LoVo (cell line): ENCODE measurements at places on chromosomes 3 and 15.
A peak's percentile ranks its signal among the peaks of the same experiment; 100 is the strongest.

GRCh38 chr15:69576035-69576526, 123.5 kb downstream of the RPLP1 start:
- DNase-seq, result peak; percentile 39

DNA sequence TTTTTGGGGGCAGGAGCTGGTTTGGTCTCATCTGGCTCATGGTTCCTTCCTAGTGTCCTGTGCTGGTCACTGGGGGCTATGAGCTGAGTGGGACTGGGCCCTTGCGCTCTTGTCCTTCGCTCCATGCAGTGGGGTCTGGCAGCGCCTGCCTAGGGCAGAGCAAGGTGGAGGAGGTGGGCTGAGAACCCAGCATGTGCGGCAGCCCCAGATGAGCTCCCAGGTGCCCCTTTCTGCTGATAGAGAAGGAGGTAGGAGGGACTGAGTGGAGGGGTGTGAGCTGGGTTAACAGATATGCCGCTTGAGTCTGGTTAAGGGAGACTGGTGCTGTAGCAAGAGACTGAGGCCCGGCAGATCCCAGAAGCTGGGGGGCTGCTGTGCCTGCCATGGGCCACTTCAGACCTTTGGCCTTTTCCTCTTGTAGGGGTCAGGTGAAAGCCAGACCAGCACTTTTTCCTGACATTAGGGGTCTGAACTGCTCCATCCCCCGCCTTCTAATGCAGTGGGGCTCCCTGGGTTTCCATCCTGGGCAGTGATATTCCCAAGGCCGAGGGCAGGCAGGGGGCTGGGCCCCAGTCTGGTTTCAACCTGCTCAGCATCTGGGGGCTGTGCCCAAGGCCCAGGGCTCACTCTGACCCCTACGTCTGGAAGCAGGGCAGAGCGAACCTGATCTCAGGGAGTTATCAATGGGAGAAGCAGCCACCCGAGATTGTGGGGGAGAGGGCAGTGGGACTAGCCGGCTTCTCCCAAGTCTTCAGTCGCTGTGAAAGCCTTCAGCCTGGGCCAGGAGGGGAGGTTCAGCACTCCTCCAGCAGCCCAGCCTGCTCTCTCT, 62.9 kb upstream of the PRR23C start:
- no peak for DNase-seq

- no peak for DNase-seq
Measured at GRCh38 chr15:98840053-98840452, 167.5 kb downstream of the PGPEP1L start.

GRCh38 chr3:53646723-53647122, 152.3 kb downstream of the CACNA1D start:
- DNase-seq, result no peak

DNA sequence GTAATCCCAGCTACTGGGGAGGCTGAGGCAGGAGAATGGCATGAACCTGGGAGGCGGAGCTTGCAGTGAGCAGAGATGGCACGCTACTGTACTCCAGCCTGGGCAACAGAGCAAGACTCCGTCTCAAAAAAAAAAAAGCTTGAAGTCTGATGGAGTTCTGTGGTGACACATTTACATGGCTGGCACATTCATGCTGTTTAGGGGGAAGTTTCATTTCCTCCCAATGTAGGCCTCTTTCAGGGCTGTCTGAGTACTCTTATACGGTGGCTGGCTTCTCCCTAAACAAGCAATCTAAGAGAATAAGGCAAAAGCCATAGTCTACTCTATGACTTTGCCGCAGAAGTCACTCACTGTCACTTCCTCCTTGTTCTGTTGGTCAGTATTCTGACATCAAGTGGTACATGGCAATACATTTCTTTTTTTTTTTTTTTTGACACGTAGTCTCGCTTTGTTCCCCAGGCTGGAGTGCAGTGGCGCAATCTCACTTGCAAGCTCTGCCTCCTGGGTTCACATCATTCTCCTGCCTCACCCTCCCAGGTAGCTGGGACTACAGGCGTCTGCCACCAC, 41.2 kb downstream of the OIP5 start:
- DNase-seq, result no peak

DNA sequence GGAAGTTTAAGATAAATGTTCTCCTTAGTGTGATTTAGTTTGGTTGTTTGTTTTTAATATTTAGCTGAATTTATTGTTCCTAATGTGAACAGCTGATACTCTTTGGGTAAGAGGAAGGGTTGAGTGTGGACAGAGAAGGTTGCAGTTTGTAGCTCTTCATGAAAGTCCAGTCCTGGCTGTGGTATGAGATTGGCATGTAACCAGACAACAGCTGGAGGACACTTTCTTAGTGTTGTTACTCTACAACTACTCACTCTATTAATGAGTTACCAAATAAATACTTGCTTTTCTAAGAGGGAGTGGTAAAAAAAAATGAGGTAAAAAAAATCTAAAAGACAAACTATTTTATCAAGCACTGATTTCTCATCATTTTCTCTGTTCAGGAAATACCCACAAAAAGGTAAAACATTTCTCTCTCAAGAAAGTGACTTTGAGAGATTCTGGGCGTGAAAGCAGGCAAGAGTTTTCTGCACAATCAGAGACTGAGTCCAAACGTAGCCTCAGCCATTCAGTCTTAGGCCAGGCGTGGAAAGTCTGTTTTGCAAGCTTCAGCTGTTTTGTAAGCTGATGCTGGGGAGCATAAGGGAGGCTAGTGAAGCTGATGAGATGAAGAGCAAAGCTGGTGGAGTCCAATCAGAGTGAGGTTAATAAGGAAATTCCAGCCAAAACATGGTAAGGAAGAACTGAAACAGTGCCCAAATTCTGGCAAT, 138.5 kb upstream of the ARPP21 start:
- no peak for DNase-seq

DNA sequence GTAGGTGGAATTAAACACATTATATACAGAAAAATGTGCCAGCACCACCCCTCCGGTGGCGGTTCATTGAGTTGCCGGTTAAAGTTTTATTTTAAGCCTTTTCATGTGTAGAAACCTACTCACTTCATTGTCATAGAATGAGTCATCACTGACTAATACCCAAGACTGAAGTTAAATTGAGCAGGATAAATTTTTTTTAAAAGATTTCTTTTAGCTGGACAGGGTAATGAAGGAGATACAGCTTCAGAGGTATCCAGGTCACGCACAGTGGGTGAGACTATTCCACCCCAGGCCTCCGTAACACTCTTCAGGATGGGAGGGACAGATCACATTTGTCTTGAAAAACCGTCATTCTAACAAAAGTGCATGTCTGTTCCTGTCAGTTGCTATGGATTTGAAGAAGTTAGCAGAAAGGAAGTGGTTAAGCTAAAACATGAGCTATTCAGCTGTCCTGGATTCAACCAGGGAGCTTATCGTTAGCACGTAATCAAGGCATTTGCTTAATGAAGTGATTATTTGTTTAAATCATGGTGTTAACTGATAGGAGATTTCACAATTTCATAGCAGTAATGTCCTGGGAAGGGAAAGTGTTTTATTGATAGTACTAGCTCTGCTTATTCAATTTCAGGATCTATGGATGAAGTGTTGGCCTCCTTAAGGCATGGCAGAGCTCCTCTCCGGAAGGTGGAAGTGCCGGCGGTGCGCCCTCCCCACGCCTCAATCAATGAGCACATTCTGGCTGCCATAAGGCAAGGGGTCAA, 23.4 kb downstream of the WHAMM start:
- peak; percentile 63 for DNase-seq

DNA sequence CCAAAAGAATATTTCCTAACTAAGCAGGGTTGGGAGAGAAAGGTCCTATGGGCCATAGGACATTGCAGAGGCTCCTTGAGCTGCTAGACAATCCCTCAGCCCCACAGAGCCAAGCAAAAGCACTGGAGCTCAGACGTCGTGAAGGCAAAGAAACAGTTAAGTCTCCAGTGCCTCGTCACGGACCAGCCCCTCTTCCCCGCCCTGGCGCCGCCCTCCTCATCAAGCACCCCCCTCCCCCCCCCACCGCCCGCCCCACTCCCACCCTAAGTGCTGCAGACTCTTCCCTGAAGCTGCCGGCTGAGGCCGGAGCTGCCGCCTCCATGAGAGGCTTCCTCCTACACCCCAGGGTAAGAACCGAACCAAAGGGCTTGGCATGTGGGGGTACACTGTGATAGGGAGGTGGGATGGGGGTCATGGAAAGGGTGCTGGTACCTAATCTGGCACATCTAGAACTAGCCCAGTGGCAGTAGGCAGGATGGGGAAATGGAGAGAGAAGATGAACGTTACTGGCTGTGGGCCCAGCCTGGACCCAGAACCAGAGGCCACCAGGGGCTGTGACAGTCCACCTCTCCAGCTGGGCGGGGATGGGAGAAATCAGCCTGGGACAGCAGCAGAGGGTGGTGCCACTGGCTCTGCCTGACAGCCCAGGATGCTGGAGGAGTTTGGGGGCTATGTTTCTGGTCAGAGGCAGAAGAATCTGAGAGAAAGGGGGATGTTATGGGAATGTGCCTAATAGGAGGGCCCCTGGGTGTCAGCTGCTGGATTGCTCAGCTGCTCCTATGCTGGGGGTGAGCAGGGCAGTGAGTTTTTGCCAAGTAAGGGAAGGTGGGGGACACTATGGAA, at the start of gene MAP1A:
TSS of gene MAP1A (plus strand) at position 255 of the 843 bp plus-strand sequence. CDS start 3,866 bp downstream, outside the sequence.
- DNase-seq, result no peak

- DNase-seq, result peak; percentile 82
Measured at GRCh38 chr3:45593708-45594601, 596 bp upstream of the LIMD1 start.

DNA sequence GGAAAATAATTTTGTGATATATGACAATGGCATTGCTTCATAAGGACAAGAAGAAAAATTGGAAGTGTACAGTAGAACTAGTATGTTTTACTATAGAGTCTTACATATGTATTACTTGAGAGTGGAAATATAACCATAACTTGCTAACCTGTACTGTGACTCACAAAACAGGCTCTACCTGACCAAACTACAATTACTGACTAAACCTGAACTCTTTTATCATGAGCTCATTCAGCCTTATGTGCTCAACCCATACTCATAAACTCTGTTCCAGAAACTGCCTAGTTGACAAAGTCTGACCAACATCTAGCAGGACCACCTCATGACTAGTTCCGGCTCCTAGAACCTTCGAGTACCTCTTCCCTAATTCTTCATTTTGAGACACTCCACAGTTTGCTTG, 6.3 kb downstream of the CDIN1 start:
- DNase-seq, result no peak

GRCh38 chr3:144966560-144966959, 994.9 kb downstream of the DIPK2A start:
- DNase-seq, result no peak

- DNase-seq, result no peak
Measured at GRCh38 chr15:101660005-101660404, 7.8 kb upstream of the TM2D3 start.

GRCh38 chr3:197591816-197592215, 36.0 kb upstream of the BDH1 start:
- DNase-seq, result no peak

GRCh38 chr3:41198046-41198445, 1.3 kb upstream of the CTNNB1 start:
- no peak for DNase-seq

DNA sequence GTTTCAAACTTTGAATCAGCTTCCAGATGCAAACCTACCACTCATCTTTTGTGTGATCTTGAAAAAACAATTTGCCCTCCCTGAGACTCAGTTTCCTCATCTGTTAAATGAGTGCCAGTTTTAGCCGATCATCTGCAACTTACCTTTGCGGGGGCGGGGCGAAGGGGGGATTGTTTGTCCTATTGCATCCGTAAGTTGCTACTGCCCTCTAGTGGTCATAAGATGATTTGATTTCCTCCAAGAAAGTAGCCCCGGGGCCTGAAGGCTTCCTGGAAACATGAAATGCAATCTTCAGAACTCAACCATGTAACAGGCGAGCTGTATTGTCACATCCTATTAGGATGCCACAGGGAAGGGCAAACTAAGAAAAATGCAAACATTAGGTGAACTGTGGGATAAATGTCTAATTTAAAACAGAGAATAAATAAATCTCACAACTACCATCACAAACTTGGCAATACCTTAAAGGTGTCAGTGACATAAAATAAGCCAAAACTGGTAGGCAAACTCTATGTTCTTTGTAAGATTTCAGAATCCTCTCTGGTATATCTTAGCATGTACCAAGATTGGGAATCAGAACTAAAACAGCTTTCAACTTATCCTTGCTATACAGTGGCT, 63.5 kb upstream of the CLDN18 start:
- DNase-seq, result peak; percentile 72

DNA sequence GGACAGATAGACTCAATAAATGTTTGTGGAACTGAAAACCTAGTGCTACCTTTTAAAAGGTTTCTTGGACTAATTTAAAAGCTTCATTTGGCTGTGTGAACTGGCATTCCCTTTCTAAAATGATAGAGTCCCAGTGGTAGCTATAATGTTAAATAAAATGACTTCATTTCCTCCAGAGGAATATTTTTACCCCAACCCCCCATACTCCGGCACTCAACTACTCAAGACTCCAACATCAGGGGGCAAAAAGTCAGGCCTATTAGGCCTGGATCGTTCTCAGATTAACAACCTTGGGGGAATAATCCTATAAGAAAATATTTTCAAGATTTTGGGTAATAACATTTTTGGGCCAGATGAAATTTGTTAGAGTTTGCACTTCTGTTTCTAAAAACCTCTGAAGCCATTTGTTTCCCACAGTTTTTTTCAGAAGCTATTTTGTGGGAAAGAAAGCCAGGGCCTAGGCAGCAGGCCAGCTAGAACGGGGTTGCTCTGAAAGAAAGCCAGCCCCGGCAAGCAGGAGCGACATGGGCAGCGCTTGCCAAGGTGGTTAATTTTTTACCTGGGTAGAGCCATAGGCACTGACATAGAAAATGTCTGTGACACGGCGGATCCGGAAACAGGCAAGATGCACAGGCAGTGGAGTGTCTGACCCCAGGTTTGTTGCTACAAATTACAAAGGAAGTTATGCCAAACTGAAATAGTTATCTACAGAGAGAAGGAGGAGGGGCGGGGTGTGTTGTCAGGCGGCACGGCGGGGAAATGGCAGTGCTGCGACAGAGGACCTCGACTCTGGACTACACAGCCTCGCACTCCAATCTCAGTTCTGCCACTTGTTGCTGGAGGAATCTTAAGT, 84.6 kb downstream of the MAGI1 start:
- DNase-seq, result peak; percentile 62

DNA sequence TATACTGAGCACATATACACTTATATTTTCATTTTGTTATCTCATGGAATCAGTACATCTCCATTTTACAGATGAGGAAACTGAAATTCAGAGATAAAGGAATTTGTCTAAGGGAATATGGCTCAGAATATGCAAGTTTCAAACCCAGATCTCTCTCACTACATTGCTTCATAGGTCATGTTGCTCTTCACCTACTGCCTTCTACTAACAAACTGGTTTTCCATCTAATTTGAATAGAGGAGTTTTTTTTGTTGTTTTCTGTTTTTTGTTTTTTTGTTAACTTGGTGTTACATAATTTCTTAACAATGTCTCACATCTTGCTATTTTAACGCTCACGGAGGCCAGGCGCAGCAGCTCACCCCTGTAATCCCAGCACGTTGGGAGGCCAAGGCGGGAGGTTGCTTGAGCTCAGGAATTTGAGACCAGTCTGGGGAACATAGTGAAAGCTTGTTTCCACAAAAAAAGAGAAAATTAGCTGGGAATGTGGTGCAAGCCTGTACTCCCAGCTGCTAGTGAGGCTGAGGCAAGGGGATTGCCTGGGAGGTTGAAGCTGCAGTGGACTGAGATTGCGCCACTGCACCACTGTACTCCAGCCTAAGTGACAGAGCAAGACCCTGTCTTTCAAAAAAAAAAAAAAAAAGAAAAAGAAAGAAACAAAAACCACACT, 37.0 kb downstream of the FMN1 start:
- no peak for DNase-seq

- no peak for DNase-seq
Measured at GRCh38 chr3:173501931-173502489, 104.5 kb downstream of the NLGN1 start.
